ENCODE measurements at places on chromosomes 1 and 21.

DNA sequence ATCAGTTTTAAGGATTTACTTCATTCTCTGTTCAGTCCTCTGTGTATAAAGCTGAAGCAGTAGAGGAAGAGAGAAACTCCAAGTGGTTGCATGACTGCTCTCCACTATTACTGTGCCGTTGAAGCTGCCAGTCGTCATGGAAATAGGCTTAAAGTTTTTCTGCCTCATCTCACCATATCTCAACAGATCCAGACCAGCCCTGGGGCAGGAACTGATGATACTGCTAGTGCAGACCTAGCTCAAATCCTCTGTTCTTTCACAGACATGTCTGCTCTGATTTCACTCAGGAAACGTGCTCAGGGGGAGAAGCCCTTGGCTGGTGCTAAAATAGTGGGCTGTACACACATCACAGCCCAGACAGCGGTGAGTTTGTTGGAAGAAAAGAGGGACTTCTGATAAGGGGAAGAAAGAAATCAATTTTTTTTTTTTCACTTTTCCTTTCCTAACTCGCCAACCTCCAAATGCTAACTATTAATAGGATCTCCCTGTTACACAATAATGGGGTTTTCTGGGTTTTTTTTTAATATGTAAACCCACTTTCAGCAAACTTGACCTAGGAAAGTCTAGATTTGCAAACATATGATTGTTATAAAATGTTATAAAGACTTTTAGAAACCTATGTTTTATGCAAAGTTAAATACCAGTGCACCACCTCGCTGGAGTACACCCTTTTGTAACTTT lies 22.2 kb upstream of the STRIP1 start:
- no peak for DNase-seq

GRCh38 chr1:18666317-18666920 lies 35.8 kb downstream of the PAX7 start:
- DNase-seq: no peak

- no peak for DNase-seq
Measured at GRCh38 chr1:152148981-152149380, 10.0 kb downstream of the RPTN start.

DNA sequence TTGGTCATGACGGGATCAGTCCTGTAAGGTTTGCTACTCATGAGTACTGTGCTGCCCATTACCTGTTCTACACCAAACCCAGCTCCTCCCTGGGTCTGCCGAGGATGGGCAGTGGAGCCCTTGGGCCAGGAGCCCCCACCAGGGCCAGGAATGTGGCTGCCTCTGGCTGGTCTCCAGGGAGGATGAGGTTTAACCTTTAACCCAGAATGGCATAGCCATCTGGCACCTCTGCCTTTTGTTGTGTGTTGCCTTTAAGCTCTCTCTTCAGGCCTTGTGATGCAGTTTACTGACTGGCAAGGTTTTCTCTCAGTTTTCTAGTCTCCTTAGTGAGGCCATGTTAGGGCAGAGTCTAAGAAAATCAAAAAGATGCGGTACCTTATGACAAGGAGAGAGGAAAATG lies 38.6 kb downstream of the SIPA1L2 start:
- DNase-seq: no peak

DNA sequence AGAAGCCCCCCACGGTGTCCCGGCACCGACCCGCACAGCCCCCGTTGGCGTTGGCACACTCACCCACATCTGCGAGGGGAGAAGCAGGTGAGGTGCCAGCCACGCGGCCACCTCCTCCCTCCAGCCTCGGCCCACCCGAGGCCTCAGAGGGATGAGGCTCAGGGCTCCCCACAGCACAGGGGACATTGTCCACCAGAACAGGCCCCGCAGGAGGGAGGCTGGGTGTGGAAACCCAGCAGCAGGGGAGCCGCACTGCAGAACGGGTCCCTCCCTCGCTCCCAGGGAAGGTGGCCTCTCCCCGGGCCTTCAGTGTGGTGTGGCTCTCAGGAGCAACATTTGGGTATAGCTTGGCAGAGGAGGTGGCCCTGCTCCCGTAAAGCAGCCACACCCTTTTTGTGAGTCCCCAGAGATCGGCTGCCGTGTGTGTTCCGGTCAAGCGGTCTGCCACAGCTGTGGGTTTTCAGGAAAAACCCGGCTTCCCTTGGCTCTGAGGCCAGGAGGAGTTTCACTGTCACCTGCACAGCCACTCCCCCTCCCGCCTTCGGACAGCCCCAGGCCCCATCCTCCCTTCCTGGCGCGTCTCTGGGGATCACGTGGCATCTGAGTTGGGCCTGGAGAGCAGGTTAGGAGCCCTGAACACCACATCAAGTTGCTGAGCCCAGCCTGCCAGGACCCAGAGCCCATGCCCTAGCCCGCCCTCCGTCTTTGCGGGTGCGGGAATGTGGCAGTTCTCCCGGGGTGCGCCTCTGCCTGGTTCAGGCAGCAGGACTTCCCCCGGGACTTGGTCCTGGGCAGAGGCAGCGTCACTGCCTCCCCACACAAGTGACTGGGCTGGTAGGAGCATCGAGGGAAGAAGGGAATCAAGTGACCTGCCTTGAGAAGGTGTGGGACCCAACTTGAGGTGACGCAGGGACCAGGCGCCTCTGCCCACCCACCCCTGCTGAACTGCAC lies 64.0 kb downstream of the MEGF6 start:
- DNase-seq: no peak

GRCh38 chr1:160863774-160864131 lies 1.1 kb upstream of the CD244 start:
- DNase-seq: no peak

- DNase-seq: no peak
Measured at GRCh38 chr1:18603212-18603852, 27.3 kb upstream of the PAX7 start.

- no peak for DNase-seq
Measured at GRCh38 chr1:228347181-228347580, 59.5 kb downstream of the TRIM11 start.

GRCh38 chr1:198246337-198246736 lies 89.5 kb downstream of the NEK7 start:
- no peak for DNase-seq

DNA sequence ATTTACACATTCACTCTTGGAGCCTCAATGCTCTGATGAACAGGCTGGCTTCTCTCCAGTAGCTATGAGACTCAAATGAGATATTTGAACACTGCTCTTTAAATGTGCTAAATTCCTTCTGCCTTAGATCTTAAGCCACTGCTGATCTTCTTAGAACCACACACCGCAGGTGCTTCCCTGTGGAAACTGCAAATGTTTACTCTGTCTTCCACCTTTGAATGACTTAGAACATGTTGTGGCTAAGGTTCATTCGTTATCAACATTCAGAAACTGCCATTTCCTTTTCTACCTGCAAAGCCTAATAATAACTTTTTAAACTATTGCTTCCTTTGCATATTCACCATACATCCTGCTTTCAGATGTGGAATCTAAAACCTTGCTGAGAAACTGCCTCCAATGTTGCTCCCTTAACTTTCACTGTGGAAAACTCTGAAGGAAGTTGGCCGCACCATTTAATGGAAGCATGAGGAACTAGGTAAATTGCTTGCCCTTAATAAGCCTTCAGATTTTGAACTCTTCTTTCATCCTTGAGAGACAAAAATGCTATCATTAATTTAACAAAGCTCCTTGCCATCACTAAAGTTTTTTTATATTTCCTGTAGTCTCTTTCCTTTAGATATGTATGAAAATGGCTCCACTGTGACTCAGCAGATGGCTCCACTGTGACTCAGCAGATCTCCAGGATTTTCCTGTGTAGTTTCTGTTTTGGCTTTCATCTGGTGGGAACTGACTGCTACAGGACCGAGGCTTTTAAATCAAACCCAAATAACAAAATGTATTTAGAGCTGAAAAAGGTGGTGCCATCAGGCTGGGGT lies 143.8 kb downstream of the TNFSF18 start:
- DNase-seq: no peak

- no peak for DNase-seq
Measured at GRCh38 chr21:19340954-19341353, 937.4 kb upstream of the TMPRSS15 start.

- DNase-seq: no peak
Measured at GRCh38 chr1:178133239-178133989, 39.5 kb downstream of the RASAL2 start.

- DNase-seq: no peak
Measured at GRCh38 chr1:68047659-68048026, 2.8 kb downstream of the DIRAS3 start.

DNA sequence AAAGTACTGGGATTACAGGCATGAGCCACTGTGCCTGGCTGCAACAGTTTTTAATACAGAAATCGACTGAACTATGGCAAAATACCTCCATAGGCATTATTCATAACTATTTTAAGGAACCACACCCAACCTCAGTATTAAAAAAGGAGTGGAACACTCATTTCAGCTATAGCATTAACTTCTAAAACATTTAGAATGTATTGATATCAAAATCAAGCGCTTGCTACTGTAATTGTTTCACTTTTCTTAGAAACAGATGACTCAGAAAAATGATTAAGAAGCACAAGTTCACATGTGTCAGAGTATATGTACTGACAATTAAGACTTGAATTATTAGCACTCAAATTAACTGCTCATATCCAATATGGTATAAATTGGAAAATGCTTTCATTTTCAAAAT lies 15.1 kb downstream of the AIDA start:
- no peak for DNase-seq
